ENCODE measurements at places on chromosomes 3 and 15.

DNA sequence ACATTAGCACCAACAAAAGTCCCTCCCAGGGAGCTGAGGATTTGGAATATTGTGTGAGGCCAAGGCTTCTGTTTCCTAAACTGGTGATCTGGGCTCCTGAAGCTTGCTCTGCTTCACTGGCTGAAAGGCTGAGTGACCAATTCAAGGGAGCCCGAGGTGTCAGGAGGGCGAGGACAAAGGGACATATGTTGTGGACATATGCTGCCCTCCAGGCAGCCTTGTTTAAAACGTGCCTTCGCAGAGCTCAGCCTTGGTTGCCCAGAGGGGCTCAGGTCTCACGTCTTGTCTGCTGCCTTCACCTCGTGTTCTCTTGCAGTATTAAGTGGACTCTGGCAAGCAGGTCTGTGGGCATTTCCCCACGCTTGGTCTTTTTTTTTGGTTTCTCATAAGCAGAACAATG, 7.0 kb downstream of the SLCO3A1 start:
- DNase-seq: no peak

DNA sequence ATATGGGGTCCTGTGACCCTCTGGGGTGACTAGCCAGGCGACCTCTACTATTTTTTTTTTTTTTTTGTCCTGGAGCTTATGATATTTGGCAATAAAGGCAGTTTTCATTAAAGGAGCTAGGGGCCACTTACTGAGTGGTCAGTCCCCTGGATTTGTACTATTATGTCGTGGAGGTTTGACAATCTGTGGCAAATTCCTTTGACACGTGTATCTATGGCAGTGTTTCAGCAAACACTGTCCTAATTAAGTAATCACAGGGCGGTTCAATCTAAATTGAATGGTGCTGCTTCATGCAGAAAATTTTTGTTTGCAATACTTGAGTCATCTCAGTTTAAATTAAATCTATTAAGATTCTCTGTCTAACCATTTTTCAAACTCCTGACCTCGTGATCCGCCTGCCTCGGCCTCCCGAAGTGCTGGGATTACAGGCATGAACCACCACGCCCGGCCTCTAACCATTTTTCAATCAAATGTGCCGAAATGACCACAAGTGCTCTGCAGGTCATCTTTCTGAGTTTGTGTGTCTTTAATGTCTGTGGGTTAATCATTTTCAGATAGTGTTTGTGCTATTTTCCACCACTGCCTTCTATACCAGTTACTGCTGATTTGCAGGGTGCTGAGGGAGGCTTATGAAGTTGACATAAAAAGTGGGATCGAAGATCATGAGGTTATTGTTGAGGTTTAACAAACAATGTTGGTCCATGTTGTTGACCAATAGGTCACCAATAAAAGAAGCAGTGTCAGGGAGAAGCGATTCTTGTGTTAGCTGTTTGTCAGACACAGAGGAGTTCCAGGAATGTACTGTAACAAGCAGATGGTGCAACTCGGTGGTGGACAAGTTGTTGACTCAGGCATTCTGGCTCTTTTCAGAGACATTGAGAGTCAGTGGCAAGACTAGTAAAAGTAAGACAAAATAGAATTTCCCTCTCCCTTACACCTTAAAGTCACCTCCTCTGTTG, 18.6 kb upstream of the SLC2A2 start:
- no peak for DNase-seq

- DNase-seq: no peak
Measured at GRCh38 chr3:4462369-4463040, 4.6 kb downstream of the SUMF1 start.

DNA sequence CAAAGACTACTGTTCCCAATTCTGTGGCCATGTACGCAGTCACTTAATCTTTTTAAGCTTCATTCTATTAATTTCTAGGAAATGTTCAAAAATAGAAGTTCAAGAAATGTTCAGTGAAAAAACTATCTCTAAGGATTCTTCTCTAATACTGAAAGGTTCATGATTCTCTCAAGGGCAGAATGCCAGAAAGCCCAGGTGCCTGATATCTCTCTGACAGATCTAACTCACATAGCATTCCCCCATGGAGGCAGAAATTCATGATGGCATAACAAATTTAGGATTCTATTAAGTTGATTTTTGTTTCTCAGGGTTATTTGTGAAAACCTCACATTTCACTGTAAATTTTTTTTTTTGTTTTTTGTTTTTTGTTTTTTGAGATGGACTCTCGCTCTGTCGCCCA, 17.5 kb downstream of the CHRM5 start:
- DNase-seq: no peak

DNA sequence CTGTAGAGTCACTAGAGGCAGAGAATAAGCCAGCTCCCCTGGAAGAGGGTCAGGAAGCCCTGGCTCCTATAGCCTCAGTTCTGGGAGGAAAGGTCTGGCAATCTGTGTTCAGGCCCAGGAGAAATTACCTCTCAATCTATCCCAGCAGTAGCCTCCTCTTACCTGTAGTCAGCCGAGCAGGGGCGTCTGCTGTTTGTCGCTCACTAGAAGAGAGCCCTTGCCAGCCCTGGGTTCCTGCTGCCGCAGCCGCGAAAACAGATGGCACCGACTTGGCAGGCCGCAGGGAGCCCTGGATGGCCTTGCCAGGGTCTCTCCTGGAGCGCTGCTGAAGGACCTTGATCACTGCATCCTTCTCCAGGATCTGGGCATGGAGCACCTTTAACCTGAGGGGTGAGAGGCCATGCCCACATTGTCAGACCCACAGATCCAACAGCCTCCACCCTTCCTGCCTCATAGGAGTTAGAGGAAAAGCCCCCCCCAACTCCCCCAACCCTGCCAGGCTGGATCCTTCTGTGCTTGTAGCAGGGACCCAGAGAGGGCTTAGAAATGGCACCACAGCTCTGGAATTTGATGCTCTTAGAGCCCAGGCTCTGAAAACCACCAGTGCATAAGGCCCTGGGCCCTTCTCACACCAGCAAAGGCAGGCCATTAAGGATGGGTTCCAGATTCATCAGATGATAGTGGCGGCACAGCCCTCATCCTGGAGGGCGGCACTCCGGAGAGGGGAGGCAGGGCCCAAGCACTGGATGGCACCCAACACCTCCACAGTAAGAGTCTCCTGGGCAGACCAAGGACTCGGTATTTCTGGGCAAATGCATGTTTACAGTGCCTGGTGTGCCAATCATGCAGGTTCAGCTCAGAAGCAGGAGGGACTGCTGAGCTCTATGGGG, 14.9 kb downstream of the AMOTL2 start:
- DNase-seq: no peak

GRCh38 chr15:42329161-42329560, 30.1 kb upstream of the CAPN3 start:
- DNase-seq: no peak

GRCh38 chr3:76912841-76913383, 127.0 kb upstream of the ROBO2 start:
- no peak for DNase-seq

GRCh38 chr15:101657968-101658784, 6.0 kb upstream of the TM2D3 start:
- peak; percentile 79 for DNase-seq

DNA sequence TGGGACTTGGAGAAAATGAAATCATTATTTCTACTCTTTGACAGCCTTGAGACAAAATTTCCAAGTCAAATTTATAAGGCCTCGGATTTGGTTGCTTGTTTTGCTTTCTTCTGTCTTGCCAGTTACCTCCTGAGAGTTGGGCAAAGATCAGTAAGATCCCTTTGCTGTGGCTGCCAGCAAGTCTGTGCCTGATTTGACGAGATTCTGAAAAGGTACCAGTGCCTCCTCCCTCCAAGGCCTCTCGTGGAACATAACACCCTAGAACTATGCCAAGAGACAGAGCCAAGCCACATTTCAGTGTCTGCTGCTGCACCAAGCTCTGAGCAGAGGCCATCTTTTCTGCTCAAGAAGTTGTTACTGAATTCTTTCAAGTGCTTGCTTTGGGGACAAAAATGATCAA, 61.0 kb downstream of the GTPBP8 start:
- no peak for DNase-seq

DNA sequence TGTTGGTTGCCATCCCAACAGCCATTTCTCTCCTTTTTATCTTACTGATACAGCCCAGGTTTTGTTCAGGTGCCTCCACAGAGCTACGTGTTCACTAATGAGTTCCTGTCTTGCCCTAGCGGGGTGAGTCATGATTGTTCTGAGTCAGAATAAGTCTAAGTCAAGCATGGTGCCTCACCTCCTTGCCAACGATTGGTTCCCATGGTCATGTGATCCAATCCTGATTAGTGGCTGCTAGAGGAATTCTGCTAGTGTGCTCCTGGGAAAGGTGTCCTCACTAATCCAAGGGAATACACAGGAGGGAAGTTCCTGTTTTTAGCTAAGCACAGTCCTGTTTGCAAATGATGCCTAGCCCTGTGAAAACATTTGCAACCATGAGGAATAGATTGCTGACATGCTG, 99.8 kb downstream of the NSUN3 start:
- no peak for DNase-seq

DNA sequence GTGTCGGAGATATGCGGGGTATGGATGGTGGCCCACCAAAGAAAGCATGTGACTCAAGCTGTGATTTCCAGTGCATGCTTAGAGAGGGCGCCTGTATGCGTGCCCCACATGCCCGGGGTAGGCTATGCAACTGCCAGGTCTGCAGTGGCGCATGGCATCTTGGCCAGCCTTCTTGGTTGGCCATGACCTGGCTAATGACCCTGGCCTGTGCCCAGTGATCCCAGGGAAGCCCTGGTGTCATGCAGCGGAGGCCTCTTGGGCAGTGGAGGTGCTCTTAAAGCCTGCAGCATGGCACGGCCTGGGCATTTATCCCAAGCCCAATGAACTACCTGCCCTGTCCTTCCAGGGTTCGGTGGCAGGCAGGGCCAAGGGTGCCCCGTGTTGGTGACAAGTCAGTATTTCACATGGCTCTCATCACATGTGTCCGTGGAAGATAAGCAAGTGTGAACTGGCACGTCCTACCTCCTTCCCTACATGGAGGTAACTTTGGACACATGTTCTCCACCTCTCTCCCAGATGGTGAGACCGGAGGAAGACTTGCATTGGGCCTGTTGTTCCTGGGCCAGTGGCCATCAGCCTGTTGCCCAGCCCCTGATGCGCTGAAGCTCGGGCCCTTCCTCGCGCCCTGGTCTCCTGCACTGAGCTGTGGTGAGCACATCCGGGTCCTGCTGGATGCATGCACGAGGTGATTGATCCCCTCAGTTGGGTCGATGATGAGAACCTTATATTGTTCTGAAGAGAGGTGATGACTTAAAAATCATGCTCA, 192.0 kb downstream of the UBE3A start:
- no peak for DNase-seq

GRCh38 chr3:142636050-142636449, 39.9 kb downstream of the PLS1 start:
- no peak for DNase-seq

DNA sequence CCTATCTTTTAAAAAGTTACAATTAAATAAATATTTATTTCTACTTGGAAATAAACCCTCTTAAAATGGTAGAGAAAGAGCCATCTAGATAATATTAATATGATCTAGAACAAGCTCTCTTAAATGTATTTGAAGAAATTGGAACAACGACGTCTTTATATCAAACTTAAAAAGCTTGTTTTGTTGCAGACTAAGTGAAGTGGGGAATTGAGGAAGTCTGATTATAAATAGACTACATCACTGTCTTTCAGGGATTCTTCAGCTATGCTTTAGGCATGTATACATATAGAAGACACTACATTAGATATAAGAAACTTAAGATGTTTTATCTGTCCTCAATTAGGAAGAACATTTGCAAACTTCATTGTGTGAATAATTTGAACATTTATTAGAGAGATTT, 1.8 kb downstream of the BCHE start:
- no peak for DNase-seq

- no peak for DNase-seq
Measured at GRCh38 chr3:104604326-104605010, 762.2 kb upstream of the ALCAM start.

GRCh38 chr3:170751083-170751898, 118.7 kb downstream of the RPL22L1 start:
- DNase-seq: peak; percentile 71

- no peak for DNase-seq
Measured at GRCh38 chr15:39267685-39268084, 313.2 kb upstream of the THBS1 start.
